Aorta (tissue), 5 donors: ENCODE measurements at places on chromosomes 4 and X.

DNA sequence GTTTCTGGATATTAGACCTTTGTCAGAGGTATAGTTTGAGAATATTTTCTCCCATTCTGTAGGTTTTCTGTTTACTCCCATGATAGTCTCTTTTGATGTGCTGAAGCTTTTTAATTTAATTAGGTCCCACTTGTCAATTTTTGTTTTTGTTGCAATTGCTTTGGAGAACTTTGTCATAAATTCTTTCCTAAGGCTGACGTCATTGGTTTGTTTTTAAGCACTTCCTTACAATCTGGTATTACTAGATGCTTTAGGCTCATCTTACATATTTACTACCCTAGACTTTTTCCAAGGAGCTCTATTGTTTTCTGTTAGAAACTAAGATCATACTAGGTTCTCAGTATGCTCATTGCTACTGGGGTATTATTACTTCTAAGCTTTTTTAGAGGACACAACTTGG lies 806.3 kb downstream of the PDHA2 start:
- DNase-seq: no peak

GRCh38 chr4:95180531-95181242 lies 368.1 kb downstream of the UNC5C start:
- no peak for DNase-seq

GRCh38 chr4:39096847-39097246 lies 34.8 kb downstream of the KLHL5 start:
- no peak for DNase-seq

DNA sequence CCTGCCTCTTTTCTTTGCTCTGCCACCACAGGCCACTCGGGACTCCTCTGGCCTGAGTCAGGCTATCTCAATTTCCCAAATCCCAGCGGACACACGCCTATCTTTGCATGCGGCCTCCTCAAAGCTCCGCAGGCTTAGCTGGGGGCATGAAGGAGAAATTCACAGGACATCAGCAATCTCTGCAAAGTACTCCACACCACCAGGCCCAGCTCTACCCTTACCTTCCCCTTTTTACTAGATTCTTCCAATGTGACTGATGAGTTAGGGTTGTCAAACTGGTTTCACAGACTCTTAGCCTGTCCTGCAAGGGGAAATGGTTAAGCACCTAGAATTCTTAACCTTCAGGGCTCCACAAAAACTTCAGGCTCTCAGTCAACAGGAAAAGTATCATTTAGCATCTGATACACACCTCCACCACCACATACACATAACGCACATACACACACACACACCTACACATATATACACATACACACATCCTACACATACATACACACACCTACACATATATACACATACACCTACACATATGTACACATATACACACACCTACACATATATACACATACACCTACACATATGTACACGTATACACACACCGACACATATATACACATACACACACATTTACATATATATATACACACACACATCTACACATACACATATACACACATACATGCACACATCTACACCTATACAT lies 349.1 kb downstream of the ANK2 start:
- DNase-seq: no peak

DNA sequence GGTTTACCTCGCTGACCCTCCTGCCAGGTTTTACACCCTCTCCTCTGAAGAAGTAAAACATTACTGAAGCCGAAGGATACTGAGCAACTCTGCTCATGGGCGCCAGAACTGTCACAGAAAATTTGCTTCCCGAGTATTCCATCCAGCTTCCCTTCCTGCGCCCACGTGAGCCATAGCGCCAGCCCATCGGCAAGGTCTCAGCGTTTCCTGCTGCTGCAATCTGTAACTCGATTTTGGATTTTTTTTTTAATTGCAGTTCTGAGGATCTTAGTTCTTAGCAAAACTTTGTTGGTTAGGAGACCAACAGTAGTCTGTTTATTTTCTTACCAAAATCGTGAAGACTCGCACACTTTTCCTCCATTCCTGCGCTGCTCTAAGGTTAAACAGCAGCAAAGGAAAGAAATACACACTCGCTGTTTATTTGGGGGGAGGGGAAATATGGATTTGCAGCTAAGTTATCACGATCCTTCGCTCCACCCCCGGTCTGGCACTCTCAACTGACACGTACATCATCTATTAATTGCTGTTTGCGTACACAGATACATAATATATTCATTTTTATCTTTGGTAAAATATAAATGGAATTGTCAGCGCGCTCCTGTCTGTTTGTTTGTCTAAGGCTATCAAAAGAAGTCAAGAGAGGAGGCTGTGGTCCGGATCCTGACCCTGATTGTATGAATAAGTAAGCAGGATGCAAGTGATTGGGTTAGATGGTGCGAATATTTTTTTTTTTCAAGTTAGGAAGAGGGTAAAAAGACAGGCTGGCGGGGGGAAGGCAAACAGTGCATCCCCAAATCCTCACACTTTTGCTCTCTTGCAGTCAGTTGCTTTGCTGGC lies at the start of gene TLL1:
TLL1 (plus strand) TSS at position 777 of the 837 bp plus-strand sequence. CDS start 668 bp downstream, outside the sequence.
- no peak for DNase-seq

DNA sequence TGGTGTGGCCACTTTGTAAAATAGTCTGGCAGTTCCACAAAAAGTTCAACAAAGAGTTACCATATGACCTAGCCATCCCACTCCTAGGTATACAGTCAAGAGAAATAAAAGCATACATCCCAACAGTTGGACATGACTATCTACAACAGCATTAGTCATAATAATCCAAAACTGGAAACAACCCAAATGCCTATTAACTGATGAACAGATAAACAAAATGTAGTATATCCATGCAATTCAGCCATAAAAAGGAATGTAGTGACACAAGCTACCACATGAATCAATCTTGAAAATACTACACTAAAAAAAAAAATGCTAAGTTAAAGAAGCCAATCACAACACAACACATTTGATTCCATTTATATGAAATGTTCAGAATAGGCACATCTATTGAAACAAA lies 16.1 kb downstream of the MED14 start:
- no peak for DNase-seq

DNA sequence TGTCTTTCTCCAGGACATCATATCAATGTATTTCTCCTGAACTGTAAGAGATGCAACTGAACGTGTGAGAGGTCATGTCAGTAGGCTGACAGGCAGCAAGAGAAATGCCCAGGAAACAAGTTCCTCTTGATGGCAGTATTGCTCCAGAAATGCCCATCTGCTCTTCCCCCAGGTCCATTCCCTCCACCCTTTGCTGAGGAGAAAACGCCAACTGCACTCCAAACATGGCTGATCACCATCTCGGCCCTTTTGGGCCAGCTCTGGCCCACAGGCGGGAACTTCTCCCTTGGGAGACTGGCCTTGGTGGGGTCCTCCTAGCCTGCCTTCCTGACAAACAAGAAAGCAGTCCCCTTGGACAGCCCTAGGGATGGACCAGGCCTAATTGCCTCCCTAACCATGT lies 276.5 kb upstream of the AGTR2 start:
- no peak for DNase-seq

DNA sequence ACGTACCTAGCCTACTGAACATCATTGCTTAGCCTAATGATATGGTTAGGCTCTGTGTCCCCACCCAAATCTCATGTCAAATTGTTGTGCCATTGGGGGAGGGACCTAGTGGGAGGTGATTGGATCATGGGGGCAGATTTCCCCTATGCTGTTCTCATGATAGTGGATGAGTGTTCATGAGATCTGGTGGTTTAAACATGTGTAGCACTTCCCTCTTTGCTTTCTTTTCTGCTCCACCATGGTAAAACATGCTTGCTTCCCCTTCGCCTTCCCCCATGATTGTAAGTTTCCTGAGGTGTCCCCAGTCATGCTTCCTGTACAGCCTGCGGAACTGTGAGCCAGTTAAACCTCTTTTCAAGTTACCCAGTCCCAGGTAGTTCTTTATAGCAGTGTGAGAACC lies 102.6 kb downstream of the RAPGEF2 start:
- no peak for DNase-seq

- no peak for DNase-seq
Observed at GRCh38 chr4:8547912-8548730, 32.1 kb upstream of the GPR78 start.

GRCh38 chr4:26058537-26058936 lies 144.5 kb downstream of the SMIM20 start:
- DNase-seq: no peak

DNA sequence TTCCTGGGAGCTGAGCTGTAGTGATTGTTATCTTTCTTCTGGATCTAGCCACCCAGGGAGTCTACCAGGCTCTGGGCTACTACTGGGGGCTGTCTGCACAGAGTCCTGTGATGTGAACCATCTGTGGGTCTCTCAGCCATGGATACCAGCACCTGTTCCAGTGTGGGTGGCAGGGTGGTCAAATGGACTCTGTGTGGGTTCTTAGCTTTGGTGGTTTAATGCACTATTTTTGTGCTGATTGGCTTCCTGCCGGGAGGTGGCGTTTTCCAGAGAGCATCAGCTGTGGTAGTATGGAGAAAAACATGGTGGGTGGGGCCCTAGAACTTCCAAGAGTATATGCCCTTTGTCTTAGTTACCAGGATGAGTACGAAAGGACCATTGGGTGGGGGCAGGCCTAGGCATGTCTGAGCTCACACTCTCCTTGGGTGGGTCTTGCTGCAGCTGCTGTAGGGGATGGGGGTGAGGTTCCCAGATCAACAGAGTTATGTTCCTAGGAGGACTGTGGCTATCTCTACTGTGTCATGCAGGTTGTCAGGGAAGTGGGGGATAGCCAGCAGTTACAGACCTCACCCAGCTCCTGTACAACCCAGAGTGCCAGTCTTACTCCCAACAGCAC lies 264.8 kb upstream of the LDB2 start:
- no peak for DNase-seq

GRCh38 chrX:124862301-124862700 lies 457.4 kb upstream of the TEX13C start:
- DNase-seq: no peak

GRCh38 chr4:46839128-46839527 lies 69.9 kb downstream of the COX7B2 start:
- DNase-seq: no peak

- DNase-seq: no peak
Observed at GRCh38 chrX:107537815-107538214, 88.4 kb downstream of the FRMPD3 start.
